ENCODE measurements at places on chromosomes 4 and X.

DNA sequence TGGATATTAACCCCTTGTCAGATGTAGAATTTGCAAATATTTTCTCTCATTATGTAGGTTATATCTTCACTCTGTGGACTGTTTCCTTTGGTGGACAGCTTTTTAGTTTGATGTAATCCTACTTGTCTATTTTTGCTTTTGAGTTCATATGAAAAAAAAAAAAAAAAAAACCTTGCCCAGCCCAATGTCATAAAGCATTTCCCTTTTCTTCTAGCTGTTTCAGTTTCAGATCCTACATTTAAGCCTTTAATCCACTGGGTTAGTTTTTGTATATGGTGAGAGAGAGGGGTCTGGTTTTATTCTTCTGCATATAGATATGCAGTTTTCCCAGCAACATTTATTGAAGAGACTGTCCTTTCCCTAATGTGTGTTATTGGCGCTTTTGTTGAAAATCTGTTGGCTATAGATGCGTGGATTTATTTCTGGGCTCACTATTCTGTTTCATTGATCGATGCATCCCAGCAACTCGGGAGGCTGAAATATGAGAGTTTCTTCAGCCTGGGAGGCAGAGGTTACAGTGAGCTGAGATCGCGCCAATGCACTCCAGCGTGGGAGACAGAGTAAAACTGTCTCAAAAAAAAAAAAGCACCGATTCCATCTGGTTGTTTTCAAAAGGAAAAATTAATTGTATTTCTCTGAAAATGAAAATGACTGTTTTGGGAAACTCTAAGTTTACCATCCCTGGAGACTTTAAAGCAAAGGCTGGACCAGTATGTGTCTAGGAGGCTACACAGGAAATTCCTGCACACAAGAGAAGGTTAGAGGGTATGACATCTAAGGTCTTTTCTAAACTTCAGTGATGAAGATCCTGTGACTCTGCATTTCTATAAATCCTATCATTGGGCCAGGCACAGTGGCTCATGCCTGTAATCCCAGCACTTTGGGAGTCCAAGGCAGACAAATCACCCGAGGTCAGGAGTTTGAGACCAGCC, 35.6 kb downstream of the STEEP1 start:
- peaks cover 4% of the 10 kb centered on the region for H3K36me3 ChIP-seq
- no peak overlapping the region for H3K4me3 ChIP-seq
- H3K4me1 ChIP-seq = peaks cover 5% of the 10 kb centered on the region
- no peak for DNase-seq

GRCh38 chr4:4247696-4248028, 361 bp downstream of the TMEM128 start:
- peaks cover 10% of the 10 kb centered on the region for H3K36me3 ChIP-seq
- DNase-seq = no peak
- peak overlapping the region; percentile 93 for H3K4me3 ChIP-seq

GRCh38 chr4:177128306-177128705, 181.4 kb upstream of the NEIL3 start:
- DNase-seq = no peak
- no peaks in the 10 kb centered on the region for H3K27me3 ChIP-seq
- H3K4me1 ChIP-seq = no peaks in the 10 kb centered on the region
- no peak overlapping the region for H3K4me3 ChIP-seq

DNA sequence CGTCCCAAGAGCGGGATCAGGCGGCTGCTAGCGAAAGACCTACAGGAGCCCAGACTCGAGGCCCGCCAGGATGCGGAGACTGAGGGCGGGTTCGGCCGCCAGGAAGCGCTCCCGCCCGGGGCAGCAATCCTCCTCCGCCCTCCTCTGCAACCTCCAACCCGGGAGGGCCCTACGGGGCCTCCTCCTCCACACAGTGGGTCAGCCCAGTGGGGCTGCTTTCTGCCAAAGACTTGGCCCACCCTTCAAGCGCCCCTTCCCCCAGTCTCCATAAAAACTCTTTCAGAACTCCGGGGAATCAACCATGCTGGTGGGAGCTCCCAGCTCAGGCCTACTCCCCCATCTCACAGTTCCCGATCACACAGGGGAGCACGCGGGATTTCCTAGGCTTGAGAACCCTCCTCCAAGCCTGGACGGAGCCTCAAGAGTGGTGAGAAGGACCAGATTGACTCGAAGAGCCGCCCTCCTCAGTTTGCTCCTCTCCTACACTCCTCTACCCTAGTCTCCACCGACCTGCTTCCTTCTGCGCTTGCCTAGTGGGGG, 77.5 kb downstream of the RLIM start:
- H3K4me3 ChIP-seq = peak overlapping the region; percentile 87
- peaks cover 10% of the 10 kb centered on the region for H3K4me1 ChIP-seq
- H3K27ac ChIP-seq = peak overlapping the region; percentile 85
- DNase-seq = no peak
- H3K27me3 ChIP-seq = no peaks in the 10 kb centered on the region
